ENCODE measurements at places on chromosomes 1 and 21. TPM values are rescaled to one million over a fixed set of nuclear protein-coding genes. Genes with fewer than 3 reads are reported as not detected.

The CCT3 gene
- total RNA-seq, result 344 TPM

GRCh38 chr1:236990052-236990445, 14.2 kb downstream of the MT1HL1 start:
- DNase-seq, result no peak

DNA sequence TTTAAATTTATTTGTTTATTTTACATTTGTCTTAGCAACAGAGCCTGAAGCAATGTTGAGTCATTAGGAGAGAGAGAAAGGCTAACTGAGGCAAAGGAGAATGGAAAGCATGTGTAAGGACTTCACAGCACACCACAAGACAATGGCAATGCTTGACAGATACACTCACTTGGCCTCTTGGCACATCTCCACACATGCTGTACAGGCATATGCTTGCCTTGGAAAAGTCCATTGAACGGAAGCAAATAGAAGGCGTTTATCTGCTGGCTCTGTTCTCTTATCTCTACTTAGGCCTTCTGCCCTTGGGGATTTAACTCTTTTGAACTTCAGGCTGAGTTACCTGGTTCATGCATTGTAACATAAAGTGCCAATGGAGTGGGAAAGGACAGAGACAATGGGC, 262.2 kb upstream of the POU3F1 start:
- DNase-seq, result no peak

The SMPDL3B gene
- total RNA-seq, result 0.36 TPM

DNA sequence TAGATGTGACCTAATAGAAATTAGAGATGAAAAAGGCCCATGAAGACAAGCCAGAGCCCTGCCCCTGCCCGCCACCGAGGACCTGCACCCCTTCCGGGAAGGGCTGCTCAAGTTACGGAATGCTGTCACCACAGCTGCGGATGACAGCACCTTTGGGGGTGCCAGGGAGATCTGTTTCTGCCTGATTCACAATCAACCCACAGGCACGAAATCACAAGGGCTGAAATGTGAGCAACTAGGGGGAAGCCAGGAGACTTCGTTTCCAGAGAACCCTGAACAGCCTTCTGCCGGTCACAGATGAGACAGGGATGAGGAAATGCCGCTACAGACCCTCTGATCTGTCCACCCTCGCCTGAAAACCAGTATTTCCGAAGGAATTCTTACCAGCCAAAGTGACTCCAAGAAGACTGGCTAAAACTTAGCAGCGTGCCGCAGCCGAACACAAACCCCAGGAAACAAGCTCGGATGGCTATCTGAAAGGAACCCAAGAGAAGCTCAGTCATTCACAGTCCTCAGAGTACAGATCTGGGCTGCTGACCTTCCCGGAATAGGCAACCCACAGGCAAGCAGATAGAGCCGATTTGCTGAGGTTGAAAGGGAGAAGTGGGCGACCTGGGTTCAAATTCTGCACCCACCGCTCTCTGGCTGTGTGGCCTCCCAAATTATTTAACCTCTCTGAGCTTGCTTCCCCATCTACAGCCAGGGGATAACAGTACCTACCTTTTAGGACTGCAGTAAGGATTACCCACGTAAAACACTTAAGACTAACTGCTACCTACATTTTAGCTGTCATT, 1.1 kb downstream of the ICMT start:
- no peak for DNase-seq

DNA sequence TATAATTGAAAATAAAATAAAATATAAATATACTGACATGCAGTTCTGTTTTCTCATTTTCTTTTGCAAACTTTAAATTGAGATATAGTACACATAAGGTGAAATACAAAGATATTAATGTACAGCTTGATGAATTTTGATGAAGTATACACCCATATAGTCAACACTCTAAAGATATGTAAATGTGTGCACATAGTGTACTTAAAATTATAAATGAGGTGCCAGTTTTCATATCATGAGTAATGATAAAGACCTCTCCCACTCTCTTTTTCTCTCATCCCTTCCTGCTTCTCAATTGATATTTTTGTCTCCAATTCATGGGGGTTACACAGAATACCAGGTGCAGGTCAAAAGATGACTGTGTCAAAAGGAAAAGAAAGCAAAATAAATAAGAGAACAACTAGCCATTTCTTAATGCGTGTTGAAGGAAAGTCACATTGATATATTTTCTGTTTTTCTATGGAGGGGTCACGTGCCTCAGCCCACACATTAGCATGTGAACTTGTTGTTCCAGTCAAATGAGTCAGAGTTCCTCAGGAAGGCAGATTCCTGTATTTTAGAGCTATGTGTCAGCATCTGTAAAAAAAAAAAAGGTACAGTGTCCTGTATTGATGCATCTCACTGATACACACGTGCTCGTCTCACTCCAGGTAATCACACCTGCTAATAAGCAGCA, 64.3 kb upstream of the HOOK1 start:
- DNase-seq, result no peak
